ENCODE measurements at places on chromosomes 13 and 19.

DNA sequence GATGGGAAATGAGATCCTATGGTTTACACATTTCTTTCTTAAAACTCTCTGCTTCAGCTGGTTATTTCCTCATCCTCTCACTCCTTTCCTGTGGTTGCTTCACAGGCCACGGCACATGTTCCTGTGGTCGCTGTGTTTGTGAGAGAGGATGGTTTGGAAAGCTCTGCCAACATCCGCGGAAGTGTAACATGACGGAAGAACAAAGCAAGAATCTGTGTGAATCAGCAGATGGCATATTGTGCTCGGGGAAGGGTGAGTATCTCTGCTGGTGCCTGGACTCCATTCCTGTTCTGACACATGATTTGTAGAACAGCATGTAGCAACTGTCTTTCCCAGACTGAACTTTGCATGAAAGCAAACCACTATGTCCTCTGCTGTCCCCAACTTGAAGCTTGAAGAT lies 254.2 kb downstream of the ITGBL1 start:
- peak; percentile 92 for DNase-seq

DNA sequence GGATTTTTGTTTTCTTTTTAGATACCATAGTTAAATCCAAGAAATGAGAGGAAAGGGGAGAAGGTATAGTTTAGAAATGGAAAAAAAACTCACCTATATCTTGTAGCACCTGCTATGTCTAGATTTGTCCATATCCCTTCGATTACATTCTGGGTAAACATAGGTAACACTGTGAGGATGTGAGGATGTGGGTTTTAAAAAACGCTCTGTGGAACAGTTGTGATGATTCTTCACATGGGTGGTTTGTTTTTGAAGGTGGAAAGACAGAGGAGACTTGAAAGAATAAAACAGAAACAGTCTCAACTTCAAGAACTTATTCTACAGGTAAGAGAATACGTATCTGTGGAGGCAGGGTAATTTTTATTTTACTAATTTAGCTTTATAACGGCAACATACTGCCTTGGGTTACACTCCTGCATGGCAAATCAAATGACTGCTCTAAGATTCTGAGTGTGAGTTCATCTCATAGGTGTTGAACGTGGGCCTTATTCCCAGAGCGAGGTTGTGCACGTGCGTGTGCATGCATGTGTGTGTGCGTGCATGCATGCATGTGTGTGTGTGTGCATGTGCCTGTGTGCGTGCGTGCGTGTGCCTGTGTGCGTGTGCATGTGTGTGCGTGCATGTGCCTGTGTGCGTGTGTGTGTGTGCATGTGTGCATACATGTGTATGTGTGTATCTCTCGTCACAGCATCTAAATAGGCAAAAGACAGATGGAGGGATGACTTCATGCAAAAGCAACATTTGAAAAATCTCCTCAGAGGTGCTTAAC lies 23.5 kb downstream of the ATP4B start:
- no peak for DNase-seq

DNA sequence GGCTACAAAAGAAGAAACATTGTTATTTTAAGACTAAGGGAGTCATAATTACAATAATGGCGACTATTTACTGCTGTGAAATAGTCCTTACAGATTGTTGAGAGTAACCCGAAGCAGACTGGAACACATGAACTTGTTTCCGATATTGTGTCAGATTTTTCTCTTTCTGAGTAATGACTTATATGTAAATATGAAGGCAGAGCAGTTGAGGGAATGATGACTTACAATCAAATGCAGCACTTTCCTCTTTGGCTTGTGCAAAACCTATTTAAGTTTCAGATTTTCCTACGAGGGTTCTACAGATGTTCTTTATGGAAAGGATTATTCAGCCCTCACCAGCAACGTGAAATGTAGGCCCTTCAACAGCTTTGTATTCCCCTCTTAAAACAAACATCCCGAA lies 198.6 kb downstream of the RGCC start:
- DNase-seq, result no peak

DNA sequence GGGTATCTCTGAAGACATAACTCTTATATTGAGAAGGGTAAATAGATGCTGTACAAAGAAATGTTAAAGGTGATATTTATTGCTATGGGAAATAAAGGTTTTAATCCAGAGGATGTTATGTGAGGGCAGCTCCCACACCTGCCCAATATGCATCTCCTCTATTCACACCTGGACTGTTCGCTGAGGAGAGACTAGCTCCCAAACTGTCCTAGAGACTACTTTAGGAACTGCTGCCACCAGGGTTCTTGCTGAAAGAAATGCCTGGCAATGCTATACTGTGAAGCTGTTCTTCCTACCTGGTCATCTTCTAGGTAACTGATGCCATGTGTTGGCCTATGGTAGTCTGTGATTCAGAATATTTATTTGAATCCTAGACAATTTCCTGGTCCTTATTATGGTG lies 1421.5 kb upstream of the SPRY2 start:
- DNase-seq, result no peak

DNA sequence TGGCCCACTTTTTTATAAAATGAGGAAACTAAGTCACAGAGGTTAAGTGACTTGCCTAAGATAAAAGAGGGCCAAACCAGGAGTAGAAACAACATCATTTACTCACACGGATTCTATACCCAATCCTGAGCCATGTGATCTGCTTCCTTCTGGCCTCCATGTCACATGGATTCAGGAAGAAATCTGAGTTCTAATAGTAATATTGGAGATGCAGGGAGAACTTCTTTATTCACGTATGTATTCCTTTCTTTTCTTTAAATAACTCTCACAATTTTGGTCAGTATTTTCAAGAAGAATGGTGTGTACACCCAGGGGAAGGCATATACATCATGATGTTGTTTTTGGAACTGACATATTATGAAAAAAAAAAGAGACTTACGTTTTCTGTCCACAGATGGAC lies 1.8 kb downstream of the POSTN start:
- no peak for DNase-seq
